GOT3 (cell line): ENCODE measurements at places on chromosomes 13 and 19.

GRCh38 chr13:101512650-101513049 lies 60.2 kb downstream of the ITGBL1 start:
- no peak for DNase-seq

DNA sequence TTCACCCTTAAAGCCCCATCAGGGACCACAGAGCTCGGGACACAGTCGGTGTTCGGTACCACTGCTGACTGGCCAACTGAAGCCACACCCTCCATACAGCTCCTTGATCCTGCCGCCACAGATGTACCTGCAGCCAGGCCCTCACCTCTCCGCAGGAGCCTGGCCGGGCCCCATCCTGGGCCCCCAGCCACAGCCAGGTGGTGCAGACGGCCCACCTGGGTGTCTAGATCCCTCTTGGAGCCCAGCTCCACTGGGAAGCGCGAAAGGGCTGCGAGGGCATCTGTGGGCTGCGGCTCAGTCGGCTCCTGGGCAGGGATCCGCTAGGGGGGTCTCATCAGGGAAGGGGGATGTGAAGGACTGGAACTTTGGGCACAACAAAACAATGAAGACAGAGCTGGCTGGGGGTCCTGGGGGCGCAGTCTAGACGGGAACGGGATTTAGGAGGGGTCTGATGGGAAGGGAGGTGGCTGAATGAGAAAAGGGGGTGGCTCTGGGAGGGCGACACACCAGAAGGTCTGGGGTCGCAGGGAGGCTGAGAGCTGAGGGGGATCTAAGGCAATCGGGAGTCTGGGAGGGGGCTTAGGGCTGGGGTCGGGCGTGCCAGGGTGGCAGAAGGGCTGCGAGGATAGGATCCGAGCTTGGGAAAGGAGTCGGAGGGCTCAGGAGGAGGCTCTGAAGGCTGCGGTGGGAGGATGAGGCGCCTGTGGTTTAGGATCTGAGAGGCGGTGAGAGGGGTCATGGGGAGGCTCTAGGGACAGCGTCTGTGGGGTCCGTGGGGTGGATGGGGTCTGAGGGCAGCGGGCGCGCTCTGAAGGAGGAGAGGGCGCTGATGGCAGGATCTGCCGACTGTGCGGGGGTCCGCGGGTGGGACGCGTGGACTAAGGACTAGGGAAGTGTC lies 15.8 kb downstream of the PRODH2 start:
- DNase-seq, result no peak

DNA sequence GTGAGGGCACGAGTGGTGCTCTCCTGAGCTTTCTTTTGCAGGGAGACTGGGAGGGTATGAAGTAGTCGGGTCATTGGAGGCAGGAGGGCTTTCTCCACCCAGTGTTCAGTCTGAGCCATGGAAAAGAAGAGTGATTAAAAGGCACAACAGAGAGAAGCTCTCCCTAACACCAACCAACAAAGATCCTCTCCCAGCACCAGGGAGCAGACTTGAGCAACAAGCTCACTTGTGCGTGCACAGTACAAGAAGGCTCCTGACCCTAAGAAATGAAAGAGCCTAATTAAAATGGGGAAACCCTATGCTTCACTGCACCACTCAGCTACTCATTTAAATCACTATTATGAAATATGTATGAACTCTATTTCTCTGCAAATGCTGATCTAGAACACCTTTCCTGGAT lies 276.3 kb upstream of the SOX21 start:
- no peak for DNase-seq

DNA sequence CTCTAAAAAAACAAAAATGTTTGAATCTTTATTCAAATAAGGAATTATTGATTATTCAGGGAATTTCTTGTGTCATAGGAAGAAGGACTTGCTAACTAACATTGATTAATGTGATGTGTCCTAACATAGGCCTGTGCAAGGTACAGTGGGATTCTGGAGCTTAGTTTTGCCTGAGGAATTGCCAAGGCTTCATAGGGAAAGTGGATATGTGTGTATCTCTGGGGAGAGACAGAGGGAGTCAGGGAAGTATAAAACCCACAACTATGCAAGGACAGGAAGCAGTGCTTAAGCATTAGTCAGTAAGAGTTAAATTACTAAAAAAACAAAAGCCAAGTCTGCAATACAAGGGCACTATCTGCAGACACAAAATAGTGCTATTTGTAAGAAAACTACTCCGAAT lies 59.6 kb downstream of the WDFY2 start:
- DNase-seq, result no peak

GRCh38 chr13:75271846-75272245 lies 210.1 kb downstream of the TBC1D4 start:
- DNase-seq, result no peak

DNA sequence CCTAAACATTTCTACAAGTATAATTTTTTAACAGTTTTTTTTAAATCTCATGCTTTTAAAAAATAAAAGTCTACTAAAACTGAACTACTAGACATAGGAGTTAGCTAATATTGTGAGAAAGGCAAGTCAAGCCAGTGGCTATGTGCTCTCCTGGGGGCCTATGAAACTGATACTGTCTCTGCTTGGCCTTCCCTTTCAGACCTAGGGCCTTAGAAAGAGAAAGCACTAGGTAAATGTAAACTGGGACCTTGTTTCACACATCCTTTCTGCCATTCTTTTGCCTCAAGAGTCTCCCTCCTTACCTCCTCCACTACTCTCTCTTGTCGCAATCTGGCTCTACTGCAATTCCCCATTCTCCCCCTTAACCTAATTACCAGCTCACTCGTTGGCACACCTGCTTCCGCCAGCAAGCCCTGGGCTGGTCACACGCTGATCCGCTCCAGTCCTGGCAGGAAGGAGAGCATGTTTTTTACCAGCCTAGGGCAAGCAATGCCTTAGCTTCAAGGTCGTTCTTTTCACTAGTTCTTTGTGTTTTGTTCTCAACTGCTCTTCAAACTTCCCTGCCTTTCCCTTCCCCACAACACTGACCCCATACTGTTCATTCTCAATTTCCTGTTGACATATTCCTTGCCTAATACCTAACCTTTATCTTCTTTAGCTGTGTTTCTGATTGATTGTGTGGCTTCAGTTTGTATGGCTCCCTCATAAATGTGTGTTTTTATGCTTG lies 23.1 kb downstream of the TBC1D4 start:
- no peak for DNase-seq

GRCh38 chr19:11324748-11325389 lies 14.6 kb downstream of the RAB3D start:
- no peak for DNase-seq

GRCh38 chr19:54209811-54210494 lies 9.3 kb downstream of the RPS9 start:
- peak; percentile 53 for DNase-seq

GRCh38 chr13:71137101-71137500 lies 729.9 kb downstream of the DACH1 start:
- DNase-seq, result no peak

- peak; percentile 64 for DNase-seq
Observed at GRCh38 chr19:56507446-56508289, at the start of gene ZNF471. TSS of gene ZNF471 (plus strand) at chr19:56507855. CDS start at chr19:56511572, 3,717 bp downstream.

DNA sequence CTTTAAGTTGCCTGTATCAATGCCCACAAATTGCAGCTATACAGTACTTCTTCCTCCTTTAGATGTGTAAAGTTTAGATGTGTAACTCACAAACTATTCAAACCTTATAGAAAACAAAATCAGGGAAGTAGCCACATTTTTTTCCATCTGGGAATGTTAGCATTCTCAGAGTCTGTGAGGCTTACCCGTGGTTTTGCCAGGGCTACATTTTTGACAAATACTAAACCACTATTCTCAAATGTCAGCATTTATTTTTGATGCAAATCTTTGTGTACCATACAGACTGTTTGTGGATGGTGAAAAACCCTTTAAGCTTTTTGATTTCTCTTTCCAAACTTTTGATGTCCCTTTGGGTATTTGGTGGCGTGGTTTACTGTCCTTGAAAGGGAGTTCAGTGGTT lies 216.4 kb downstream of the POSTN start:
- DNase-seq, result no peak

DNA sequence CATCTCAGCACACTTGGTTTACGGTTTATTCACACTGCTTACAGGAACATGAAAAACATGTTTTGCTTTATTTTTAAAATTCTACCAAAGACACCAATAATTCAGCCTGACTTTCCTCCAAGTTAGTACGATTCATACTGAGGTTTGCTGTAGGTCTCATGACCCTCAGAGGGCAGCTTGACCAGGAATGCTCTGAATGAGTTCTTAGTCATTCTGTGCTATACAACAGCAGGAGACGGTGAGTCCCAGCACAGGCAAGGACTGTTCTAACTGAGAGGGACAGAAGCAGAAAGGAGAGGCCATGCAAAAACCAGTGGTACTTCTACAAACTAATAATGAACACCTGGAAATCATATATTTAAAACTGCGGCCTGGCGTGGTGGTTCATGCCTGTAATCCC lies 6.4 kb downstream of the GRTP1 start:
- DNase-seq, result no peak

- no peak for DNase-seq
Observed at GRCh38 chr13:36046672-36047071, 84.5 kb downstream of the DCLK1 start.

GRCh38 chr13:108477376-108477775 lies 152.0 kb upstream of the MYO16 start:
- no peak for DNase-seq

DNA sequence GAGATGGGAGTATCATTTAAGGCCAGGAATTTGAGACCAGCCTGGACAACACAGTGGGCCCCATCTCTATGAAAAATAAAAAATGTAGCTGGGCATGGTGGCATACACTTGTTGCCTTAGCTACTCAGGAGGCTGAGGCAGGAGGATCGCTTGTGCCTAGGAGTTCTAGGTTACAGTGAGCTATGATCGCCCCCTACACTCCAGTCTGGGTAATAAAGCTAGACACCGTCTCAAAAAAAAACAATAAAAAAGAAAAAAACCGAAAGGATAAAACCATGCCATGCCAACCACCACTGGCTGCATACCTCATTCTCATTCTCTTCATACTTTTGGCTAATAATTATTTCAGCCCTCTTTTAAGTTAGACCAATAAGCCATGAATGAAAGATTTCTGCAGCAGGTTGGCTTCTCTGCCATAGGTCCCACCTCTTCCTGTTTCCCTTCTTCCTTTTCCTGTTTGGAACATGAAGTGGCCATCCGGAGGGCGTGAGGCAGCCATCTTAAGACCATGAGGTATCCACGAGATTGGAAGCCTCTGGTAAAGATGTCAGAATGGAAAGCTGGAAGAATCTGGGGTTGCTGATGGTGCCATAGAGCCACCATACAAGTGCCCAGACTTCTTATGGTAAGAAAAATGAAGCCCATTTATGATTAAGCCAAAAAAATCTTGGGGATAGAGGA lies 171.3 kb downstream of the CACNA1A start:
- DNase-seq, result no peak

- DNase-seq, result no peak
Observed at GRCh38 chr19:31671411-31672035, 322.3 kb upstream of the TSHZ3 start.

DNA sequence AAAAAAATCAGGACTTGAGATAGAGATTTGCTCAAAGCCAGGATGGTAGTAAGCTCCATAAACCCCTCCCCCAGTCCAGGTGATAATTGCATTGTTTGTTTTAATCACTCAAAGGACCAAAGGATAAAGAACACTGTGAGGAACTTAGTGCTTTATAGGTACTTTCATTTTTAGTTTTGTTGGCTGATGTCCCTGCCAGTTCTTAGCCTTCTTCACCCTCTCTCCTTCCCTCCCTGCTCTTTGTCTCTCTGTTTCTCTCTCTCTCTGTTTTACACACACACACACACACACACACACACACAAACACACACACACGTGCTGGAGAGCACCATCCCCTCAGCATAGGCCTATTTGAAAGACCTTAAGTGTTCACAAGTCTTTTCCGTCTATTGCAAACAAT lies 5.2 kb downstream of the FRY start:
- DNase-seq, result no peak

DNA sequence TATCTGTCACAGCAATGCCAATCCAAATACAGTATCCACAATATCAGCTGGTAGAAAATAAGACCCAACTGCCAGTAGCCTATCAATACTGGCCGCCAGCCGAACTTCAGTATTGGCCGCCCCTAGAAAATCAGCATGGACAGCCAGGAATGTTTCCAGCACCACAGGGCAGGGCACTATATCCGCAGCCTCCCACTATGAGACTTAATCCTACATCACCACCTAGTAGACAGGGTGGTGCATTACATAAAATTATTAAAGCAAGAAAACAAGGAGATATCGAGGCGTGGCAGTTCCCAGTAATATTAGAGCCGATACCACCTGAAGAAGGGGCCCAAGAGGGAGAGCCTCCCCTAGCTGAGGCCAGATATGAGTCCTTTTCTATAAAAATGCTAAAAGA lies 111.3 kb downstream of the ZNF486 start:
- DNase-seq, result no peak

GRCh38 chr19:51204321-51204720 lies 20.6 kb upstream of the CD33 start:
- DNase-seq, result no peak

- no peak for DNase-seq
Observed at GRCh38 chr13:40609972-40610726, 56.3 kb downstream of the FOXO1 start.

DNA sequence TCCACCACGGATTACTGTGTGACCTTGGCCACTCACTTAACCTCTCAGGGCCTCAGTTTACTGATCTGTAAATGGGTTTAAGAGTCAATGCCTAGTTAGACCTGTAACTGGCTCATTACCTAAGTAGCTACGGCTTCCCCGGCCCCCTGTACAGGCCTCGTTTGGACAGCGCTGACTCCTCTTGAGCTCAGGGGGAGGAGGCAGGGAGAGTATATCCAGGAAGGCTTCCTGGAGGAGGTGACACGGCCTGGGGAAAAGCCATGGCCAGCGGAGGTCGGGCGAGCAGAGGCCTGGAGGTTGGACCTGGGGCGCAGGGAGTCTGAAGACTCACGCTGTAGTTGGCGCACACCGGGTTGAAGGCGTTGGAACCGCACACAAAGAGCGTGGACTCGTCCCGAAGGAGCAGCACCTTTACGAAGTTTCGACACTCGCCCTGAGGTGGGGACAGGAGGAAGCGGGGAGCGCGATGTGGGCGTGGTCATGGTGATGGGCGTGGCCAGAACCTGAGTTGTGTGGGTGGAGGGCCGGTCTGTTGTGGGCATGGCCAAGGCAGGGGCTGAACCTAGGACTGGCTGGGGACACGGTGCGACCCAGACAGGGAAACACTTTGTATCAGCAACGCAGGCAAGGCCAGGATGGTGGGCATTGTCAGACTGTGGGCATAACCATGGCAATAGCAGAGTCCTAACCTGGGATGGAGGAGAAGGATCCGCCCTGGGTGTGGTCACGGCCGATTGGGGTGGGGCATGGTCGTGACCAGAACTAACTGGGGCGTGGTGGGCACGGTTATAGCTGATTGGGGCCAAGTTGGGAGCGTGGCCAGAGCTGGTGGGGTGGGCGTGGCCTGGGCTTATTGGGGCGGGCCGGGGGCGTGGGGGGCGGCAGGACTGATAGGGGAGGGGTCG lies 3.6 kb downstream of the SEMA6B start:
- no peak for DNase-seq

- DNase-seq, result no peak
Observed at GRCh38 chr13:21901811-21902708, 231.2 kb downstream of the FGF9 start.

GRCh38 chr13:102461302-102461701 lies 59.5 kb upstream of the FGF14 start:
- DNase-seq, result no peak

- DNase-seq, result no peak
Observed at GRCh38 chr13:70391678-70392077, 283.4 kb upstream of the KLHL1 start.
